ENCODE measurements at places on chromosomes 6 and 20. TPM values are rescaled to one million over a fixed set of nuclear protein-coding genes. Genes with fewer than 3 reads are reported as not detected.

GRCh38 chr6:52183131-52183713 lies 3.0 kb upstream of the IL17A start:
- no peak for DNase-seq

GRCh38 chr6:100796049-100796823 lies 84.9 kb downstream of the ASCC3 start:
- DNase-seq = no peak

DNA sequence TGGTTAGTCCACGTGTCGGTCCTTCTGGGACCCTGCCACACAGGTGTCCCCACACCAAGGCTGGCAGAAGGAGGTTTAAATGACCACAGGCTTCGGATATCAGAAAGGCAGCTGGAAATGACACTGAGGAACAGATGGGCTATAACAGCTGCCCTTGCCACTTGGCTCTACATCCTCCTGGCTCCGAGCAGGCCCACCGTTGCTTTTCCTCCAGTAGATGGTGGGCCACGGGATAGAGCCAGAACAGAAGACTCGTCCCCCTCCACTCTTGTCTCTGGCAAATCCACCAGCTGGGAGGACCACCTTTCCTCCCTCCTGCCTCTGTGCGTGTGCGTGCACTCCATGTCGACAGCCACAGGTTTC lies 17.6 kb downstream of the WRNIP1 start:
- no peak for DNase-seq

GRCh38 chr6:21171801-21172200 lies 421.8 kb upstream of the SOX4 start:
- no peak for DNase-seq

DNA sequence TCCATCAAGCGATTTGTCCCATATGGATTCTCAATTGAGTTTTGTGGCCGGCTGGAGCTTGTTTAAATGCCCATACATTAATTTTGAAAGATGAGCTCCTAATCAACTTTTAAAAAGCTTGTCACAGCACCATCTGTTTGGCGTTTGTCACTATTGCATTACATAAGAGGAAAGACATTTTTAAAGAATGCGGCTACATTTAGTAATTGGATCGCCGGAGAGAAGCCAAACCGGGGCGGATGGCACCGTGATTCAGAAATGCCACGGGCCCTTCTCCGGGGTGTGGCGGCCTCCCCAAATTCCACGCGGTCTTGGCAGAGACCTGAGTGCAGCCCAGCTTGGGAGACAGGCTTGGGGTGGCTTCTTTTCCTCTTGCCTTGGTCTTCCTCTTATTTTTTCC lies 67.7 kb upstream of the ZNFX1 start:
- peak; percentile 54 for DNase-seq

The ANGPT4 gene
- 2.4 TPM for total RNA-seq

DNA sequence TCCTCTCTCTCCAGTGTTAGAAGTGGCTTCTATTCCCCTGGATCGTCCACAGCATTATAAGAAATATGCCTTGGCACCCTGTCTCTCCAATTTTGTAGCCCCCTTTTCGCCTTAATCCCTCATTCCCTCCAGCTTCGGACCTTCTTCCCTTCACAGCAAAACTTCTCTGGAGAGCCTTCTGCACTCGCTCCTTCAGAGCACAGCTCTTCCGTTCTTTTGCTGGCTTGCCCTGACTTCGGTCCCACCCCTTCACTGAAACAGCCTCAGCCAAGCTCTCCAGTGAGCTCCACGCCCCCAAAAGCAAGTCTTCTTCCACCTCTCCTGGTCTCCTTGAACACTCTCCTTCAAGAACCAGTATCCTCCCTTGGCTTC lies 134.7 kb upstream of the RNF24 start:
- DNase-seq = peak; percentile 70

DNA sequence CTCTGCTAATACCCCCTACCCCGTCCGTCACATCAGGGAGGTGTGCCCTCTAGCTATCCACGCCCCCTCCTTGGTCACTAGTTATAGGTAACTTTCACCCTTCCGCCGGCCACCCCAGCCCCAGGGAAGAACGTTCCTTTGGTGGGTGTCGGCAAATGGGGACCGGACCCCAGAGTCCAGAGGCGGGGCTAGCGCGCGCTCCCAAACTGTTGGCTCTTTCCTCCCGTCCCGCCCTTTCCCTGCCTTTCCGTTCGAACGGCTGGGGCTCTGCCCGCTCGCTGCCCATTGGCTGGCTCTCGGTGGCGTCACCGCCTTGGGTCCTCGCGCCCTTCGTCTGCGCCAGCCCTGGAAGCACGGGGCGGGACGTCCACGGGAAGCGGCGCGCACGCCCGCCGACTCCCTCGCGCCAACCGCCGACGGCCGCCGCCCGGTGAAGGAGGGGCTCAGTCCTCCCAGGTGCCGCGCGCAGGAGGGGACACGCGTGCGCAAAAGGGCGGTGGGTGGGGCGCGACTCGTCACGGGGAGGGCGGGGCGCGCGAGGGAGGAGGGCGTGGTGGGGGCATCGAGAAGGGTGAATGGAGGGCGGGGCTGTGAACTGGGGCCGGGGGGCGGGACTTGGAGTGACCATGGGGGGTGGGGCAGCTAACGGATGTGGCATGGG lies 634 bp upstream of the PHF1 start:
- DNase-seq = peak; percentile 99

DNA sequence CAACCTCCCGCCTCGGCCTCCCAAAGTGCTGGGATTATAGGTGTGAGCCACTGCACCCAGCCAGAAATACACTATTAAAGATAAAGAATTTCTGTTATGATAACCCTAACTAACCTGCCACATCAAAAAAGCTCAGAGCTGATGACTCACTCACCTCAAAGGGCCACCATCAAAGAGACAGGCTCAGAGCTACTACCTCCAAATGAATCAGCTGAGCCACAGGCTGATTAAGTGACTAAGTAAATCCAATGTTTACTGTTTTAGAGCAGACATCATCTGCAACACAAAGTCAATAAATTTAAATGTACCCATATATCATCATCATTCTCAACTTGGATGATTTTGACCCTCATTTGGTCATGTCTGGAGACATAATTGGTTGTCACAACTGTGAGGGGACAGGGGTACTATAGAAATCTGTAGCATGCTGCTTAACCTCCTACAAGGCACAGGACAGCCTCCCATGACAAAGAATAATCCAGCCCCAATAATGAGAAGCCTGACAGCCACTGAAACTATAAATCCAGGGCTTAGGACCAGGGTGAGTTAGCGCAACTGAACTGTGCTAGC lies 106.5 kb downstream of the ATP9A start:
- DNase-seq = no peak

GRCh38 chr6:38150681-38151296 lies 331.3 kb downstream of the ZFAND3 start:
- no peak for DNase-seq

DNA sequence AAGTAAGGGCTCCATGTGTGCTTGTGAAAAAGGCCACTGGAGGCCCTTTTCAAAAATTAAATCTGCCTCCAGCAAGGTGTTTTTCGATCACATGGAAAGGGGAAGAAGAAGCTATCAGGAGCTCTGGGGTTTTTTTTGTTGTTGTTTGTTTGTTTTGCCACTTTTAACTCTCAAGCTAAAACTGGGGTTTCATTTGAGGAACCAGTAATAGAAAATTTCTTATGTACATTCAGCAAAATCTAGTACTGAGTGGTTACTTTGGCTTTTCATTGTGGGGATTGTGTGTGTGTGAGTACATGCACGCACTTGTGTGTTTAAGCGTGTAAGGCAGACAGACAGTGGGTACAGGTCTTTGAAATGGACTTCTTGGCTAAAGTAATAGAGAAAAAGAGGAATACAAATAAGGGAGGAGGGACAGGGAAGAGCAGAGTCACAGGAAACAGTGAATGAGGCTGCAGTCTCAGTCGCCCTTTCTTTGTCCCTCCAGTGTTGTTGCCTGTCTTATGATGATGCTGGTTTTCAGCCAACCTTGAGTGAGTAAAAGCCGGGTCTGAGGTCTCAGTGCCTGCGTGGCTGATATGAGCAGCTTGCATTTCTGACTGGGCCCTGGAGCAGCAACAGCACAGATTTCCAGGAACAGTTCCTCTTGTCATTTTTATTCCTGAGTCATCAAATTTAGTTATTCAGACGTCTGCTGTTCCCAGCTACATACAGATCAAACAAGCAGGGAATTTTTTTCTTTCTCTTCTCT lies 26.2 kb downstream of the SLC16A10 start:
- peak; percentile 25 for DNase-seq

DNA sequence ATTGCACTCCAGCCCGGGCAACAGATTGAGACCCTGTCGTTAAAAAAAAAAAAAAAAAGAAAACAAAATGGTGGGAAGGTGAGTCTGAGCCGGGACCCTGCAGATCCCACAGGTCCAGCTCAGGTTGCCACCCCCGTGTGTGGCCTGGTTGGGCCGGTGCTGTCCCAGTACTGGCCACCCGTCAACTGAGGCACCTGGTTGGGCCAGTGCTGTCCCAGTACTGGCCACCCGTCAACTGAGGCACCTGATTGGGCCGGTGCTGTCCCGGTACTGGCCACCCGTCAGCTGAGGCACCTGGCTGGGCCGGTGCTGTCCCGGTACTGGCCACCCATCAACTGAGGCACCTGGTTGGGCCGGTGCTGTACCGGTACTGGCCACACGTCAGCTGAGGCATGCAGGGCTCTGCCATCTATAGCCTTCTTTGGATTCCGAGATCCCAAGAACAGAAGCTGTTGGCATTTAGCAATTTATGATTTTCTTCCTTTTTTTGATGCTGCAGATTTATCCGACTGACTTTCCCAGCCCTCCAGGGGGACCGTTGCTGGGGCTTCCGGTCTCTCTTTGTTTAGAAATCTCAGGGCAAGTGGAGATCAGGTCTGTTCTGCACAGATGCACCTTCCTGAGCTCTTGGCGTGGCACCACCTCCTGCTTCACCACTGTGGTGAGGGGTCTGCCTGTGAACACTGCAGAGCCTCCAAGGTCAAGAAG lies 113.8 kb downstream of the SYCP2 start:
- peak; percentile 75 for DNase-seq

DNA sequence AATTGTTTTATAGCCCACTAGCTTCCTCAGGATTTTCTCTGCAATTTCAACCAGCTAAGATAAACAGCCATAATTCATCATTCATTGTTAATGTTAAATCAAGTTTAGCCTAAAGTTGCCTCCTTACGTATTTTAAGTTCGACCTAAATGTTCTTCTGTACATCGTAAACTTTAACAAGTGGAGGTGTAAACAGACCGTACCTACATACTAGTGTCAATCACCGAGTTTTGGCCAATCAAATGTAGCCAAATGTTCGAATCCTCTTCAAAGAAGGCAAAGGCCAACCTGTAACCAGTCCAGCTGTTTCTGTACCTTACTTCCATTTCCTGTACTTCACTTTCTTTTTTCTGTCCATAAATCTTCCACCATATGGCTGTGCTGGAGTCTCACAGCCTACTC lies 13.5 kb downstream of the MBOAT1 start:
- DNase-seq = no peak

The HNF4A gene
- not detected for total RNA-seq

GRCh38 chr6:149425754-149426153 lies 25.7 kb downstream of the SUMO4 start:
- peak; percentile 75 for DNase-seq

GRCh38 chr6:77880501-77880900 lies 227.7 kb downstream of the MEI4 start:
- DNase-seq = no peak

DNA sequence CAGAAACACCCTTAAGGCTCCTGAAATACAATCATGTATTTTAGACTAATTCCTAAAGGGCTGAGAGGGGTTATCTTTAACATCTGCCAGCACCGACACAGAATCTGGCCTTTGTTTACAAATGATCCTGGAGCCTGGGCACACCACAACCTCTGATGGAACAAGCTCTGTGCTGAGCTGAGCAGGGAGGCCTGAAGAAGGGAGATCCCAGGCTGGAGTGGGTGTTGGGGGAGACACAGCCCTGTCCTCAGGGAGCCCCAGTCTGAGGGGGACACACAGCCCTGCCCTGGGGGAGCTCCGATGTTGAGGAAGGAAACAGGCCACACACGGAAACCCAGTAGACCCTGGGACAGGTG lies 130.5 kb downstream of the VEGFA start:
- no peak for DNase-seq

DNA sequence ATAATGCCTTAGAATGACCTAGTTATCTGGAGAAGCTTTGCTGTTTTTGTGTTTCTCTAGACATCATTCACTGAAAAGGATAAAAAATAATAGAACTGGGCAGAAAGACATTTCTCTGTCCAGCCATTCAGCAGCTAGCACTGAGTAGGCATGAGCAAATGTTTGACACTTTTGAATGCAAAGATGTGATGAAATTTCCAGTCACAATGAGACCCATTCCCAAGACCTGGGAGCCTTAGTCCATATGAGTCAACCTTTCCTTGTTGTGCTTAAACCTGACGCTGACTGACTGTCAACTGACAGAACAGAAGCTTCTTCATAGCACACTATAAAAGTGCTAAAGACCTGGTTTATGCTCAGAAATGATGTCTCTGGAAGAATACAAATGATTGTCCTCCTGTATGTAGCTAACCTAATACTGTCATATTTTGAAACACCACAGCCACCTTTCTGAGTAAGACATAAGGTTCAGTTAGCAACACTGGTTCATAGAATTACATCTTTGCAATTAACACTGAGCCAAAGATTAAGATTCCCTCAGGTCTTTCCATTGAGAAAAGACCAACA lies 17.1 kb downstream of the RALGAPA2 start:
- DNase-seq = no peak

DNA sequence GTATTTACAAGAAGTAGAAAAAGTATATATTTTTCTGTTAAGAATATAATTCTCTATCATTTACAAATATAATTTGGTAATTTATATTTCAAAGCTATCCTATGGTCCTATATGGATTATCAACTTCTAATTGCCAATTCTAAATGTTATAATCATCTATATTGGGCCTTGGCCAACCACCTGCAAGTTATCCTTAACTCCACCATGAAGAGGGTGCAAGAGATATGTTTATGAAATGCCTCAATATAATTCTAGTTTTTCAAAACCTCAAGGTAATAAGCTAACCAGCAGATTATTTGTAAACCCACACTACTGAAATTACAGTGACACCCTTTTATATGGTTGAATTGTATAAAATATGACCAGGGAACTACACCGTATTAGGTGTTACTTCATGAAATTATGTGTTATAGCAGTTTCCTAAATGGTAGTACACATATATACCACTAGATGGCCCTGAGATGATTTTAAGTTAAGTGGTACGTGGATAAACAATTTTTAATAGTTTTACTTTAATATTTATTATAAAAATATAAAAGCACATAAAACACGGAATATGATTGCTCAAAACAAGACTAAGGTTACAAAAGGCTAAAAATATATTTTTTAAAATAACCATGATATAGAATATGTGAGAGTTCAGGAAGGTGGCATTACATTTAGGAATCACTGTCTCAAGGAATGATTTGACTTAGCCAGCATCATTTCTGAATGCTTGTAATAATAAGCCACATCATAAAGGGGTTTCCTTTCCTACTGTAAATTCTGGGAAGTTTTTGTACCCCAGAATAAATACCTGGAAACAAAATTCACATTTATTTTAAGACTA lies 9.8 kb upstream of the PNISR start:
- no peak for DNase-seq

GRCh38 chr6:164569509-164569908 lies 739.9 kb downstream of the C6orf118 start:
- DNase-seq = no peak

All from lower leg skin (tissue), 4 donors.